ENCODE measurements at places on chromosomes 13 and 19. TPM values are rescaled to one million over a fixed set of nuclear protein-coding genes. Genes with fewer than 3 reads are reported as not detected.

DNA sequence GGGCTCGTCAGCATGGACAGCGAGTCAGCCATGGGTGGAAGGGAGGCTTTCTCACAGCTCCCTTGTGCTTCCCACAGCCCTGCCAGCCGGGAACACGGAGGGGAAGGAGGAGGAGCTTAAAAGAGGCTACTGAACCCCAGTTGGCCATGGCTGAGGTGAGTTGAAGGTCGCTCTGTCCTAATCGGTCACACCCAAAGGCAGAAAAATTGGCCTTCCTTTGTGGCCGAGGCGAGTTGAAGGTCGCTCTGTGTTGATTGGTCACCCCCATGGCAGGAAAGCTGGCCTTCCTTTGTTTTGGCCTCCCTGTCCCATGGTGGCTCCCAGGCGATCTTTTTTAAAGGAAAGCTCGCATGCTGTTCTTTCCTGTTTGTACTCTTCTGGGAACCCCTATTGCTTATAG, 5.1 kb downstream of the ZNF473 start:
- DNase-seq: no peak

- no peak for DNase-seq
Measured at GRCh38 chr13:99293178-99293577, 14.0 kb downstream of the GPR183 start.

DNA sequence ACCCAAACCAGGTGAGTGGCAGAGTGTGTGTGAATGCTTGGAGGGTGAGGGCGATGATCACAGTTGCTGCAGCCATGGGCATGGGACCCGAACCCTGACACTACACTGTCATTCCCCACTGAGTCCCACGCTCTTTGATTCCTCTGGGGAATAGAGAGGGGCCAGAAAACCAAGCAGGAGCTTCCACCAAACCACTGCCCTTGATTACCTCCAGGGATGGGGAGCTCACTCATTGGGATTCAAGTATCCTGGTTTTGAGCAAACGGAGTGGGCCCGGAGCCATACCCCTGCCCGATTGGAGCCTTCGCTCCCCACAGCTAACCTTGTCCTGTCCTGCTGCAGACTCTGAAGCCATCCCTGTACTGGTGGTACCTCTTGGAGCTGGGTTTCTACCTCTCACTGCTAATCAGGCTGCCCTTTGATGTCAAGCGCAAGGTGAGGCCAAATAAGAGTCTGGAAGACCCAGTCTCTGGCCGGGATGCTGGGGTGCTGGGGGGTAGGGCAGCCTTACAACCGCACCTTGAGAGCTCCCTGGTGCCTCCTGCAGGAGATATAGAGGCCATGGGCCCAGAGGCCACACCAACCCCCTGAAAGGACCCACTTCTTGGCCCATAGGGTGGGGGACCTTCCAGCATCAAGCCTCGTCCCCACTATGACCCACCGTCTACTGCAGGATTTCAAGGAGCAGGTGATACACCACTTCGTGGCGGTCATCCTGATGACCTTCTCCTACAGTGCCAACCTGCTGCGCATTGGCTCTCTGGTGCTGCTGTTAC, 47.3 kb downstream of the CERS4 start:
- no peak for DNase-seq

DNA sequence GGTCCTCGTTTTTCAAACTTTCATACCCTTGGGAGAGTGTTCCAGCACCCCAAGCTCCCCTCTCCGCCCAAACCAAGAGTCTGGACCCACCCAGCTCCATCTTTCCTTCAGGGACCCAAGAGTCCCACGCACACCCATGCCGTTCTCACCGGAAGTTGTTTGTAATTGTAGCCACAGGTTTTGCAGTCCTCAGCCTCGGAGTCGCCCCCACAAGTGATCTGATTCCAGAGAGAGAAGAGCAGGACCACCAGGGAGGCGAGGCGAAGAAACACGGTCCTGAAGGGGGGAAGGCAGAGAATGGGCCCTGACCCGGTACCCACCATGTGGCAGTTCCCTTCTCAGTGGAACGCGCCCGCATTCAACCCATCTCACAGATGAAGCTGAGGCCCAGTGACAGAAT, 3.4 kb upstream of the LENG1 start:
- no peak for DNase-seq

DNA sequence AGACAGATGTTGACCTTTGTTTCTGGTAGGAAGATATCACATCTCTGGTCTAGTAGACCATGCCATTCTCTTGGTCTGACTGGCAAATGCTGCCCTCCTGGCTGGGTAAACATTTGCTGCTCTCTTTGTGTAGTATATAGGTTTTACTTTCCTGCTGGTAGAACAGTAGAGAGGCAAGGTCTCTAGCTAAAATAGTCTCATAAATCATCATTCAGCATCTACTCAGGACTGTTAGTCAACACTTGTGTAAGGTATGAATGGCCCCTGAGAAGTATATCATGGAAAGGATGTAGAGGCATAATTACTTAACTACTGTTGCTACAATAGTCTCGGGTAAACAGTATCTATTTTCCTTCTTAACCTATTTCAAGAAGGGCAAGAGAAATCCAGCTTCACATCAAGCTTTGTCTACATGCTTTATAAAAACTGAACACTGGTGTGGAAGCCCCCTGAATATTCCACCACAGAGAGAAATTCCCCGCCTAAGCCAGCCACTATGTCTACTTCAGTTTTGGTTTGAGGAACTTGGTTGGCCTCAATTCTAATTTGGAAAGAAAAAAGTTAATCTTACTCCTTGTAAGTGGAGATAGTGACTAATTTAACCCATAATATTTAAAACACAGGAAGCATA, 18.4 kb upstream of the MYCBP2 start:
- no peak for DNase-seq

DNA sequence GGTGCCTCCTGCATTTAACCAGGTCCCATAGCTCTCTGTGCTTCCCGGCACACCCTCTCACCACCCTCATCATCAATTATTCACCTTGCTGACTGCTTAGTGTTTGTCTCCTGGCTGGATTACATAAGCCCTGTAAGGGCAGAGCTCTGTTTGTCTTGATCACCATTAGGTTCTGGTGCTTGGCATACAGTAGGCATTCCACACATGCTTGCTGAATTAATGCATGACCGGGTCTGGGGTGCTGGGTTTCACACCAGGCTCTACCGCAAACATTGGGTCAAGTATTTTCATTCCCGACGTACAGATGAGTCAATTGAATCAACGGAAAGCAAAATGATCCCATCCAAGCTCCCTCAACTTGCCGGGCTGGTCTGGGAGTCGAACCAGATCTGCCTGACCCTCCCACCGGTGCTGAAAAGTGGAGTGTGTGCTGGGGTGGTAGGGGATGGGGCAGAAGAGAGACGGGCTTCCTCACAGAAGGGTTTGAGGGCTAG, 28.5 kb downstream of the VAV1 start:
- DNase-seq: no peak

DNA sequence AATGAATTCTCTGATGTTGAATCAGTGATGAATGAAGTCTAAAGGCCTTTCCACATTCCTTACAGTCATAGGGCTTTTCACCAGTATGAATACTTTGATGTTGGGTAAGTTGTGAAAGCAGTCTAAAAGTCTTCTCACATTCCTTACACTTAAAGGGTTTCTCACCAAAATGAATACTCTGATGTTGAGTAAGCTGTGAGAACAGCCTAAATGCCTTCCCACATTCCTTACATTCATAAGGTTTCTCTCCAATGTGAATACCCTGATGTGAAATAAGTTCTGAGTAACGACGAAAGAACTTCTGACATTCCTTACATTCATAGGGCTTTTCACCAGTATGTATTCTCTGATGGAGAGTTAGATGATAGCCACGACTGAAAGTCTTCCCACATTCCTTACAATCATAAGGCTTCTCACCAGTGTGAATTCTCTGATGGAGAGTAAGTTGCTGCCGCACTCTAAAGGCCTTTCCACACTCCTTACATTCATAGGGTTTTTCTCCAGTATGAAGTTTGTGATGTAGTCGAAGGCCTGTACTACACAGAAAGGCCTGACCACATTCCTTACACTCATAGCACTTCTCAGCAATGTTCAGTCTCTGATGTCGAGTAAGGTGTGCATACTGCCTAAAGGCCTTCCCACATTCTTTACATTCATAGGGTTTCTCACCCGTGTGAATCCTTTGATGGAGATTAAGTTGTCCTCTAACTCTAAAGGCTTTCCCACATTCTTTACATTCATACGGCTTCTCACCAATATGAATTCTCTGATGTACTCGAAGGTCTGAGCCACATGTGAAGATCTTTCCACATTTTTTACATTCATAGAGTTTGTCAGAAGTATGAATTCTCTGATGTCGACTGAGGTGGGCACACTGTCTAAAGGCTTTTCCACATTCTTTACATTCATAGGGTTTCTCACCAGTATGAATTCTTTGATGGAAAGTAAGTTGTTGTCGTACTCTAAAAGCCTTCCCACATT, 19.9 kb downstream of the ZFP30 start:
- no peak for DNase-seq

The ZNF844 gene
- total RNA-seq: 16.4 TPM

DNA sequence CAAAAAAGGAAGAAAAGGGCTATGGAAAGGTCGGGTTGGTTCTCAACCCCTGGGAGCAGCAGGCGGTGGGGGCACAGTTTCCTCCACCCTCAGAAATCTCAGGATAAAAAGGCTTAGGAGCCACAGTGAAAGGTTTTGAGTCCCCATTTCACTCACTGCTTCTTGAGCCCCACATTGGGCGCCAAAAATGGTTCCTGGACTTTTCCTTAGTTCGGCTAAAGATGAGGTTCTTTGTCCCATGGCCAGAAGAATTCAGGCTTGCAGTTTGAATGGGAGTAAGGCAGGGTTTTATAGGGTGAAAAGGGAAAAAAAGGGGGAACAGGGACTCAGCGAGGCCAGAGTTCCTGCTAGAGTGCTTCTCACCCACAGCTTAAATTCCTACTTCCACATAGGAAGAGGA, 179.5 kb downstream of the GGACT start:
- no peak for DNase-seq

The NLRP11 gene
- not detected for total RNA-seq

The C13orf42 gene
- not detected for total RNA-seq

GRCh38 chr13:26518451-26518959, 39.0 kb upstream of the WASF3 start:
- DNase-seq: no peak

GRCh38 chr19:47740866-47741519, 4.4 kb upstream of the NOP53 start:
- no peak for DNase-seq

- DNase-seq: no peak
Measured at GRCh38 chr13:40983725-40984667, 35.1 kb downstream of the ELF1 start.

The KLK14 gene
- total RNA-seq: 1.6 TPM

DNA sequence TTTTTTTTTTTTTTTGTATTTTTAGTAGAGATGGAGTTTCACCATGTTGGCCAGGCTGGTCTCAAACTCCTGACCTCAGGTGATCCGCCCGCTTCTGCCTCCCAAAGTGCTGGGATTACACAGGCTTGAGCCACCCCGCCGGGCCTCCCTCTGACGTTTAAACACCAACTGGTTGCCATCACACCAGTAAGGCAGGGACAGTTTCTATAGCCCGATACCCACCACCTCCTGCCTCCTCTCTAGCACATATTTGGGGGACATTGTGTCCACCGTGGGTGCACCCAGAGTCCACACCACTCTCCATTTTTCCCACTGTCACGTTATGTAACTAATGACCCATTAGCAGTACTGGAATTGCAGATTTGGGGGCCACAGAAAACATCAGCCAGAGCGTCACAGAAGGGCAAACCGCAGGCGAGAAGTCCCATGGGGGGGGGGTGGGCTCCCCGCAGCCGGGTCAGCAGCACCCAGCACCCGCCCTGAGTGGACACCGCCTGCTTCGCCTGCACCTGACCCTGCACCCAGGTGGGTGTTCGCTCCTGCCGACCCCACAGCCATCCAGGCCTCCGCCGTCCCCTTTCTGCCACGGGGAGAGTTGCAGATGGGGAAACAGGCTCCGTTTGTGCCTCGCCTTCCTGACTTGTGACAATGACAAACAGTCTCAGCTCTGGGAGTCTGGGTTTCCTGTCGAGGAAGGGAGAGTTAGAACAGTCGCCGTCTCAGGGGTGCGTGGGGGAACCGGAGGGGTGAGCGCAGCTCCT, 3.6 kb downstream of the ONECUT3 start:
- no peak for DNase-seq

GRCh38 chr13:93953841-93954240, 525.6 kb downstream of the DCT start:
- DNase-seq: no peak

DNA sequence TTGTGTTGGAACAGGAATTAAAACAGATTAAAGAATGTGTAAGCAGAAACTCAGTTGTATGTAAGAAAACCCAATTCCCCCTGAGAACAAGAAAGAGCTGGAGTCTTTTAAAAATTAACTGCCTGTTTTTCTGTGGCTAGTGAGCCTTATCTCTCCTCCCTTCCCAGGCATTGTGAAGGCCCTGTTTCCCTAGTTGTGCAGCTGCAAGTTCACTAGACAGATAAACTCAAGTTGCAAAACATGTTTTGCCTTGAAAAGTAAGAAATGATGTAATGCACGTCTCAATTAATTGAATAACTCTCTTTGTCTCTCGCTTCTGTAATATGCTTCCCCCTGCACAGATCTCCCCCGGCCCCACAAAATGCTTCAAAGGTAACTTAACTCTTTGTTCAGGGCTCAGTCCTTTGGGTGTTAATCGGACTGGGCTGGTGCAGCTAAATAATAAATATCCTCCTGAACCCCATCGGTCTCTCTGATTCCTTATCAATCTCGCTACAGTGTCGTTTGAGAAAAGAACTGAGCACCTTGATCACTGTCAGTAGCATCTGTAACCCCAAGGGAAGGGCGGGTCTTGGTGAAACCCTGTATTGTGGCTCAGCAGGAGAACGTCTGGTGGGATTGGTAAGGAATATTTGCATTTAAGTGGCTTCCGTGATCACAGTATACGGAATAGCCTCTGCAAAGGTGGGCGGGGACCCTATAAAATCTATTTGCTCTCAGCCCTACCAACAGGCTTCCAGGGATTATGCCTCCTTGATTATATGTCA, 1.6 kb upstream of the ZNF556 start:
- DNase-seq: no peak

The THSD8 gene
- 2.7 TPM for total RNA-seq

DNA sequence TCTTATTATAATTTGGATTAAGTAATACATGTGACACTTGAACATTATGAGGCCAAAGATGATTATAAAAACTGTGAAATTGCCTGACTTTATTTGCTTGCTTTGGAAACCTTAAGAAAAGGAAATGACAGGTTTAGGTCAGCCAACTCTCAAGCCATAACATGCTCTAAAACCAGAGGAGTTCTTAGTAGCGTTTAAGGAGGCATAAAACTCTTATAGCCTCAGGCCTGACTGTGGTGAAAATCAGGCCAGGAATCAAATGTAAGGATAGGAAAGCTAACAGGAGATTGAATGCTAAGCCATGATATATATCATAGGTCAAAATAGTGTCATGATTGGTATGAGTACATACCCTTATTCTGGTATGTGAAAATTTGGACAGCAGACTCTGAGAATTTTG, 1142.4 kb upstream of the MIR17HG start:
- DNase-seq: no peak

The CATSPERD gene
- not detected for total RNA-seq

The MED25 gene
- 65.8 TPM for total RNA-seq

Data from left ventricle myocardium inferior (tissue), 1 donor.